ENCODE measurements at places on chromosomes 3 and 15.

DNA sequence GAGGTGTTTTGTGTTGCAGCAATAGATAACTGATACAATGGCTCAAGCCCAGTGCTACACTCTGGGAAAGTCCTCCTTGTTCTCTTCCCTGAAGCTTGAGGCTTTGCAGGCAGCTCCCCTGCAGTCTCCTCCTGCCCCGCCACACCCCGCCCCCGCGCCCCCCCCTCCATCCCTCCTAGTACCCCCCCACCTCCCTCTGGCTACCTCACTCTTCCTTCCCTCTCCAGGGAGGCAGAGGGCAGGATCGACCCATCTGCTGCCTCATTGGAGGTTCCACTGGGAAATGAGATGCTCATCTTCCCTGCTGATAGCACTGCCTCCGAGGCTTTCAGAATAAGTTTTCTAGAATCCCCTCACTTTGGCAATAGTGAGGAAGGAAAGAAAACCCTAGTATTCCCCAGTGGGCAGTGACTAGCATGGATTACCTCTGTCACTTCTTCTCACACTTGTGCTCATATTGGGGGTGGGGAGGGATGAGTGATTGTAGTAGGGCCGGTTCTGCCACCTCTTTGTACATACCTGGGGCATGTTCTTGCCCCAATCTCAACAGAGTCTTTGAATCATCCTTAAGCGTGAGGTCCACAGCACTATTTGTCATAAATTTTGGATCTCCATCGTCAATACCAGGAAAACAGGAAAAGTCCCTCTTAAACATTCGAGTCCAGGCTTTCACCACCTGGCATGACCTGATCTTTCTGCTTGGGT lies 16.3 kb upstream of the RAB7A start:
- no peak for DNase-seq

DNA sequence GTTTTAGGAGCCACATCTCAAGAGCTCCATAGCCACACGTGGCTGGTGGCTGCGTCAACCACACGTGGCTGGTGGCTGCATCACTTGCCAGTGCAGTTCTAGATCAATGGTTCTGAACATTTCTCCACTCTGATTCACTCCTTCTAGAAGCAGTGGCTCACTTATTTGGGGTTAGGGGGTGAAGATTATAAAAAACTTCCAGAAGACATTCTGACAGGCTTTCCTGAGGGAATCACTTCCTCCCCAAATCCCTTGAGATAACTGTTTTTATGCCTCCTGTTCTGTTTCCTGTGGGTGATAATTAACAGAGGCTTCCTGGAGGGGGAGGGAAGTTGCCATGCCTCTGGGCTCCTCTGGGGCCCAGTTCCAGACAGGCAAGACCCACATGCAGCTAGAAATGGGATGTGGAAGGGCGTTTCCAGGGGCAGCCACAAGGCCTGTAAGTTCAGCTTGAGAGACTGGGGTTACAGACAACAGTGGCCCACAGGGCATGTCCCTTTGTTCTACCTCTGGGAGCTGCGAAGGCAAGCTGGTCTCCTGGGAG lies 23.6 kb downstream of the HEG1 start:
- DNase-seq, result no peak

DNA sequence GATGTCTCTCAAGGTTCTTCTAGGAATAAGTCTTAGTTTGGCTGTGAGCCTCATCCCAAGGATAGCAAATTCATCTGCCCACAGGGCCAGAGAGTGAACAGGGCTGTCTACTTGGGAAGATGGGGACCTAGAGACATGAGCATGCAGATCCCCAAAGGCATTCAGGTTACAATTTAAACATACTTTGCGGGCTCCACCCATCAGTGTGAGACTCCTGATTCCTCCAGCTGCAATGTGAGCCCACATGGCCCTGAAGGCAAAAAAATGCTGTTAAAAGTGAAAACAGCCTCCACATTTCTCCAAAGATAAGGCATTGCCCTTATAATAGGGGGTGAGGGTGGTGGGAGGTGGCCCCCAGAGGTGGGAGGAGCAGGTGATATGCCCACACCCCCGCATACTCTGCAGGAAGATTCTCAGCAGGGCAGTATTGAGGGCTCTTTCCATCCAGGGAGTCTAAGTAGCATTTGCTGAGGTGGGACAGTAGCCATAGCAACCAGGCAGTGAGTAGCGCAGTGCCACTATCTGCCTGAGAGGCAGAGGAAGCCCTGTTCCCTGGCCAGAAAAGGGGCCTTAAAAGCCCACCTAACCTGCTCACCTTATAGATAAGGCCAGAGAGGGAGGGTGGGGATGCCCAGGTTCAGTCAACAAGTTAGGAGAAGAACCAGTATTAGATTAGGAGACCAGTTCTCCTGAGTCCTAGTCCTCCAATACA lies 31.2 kb downstream of the TGM4 start:
- no peak for DNase-seq

DNA sequence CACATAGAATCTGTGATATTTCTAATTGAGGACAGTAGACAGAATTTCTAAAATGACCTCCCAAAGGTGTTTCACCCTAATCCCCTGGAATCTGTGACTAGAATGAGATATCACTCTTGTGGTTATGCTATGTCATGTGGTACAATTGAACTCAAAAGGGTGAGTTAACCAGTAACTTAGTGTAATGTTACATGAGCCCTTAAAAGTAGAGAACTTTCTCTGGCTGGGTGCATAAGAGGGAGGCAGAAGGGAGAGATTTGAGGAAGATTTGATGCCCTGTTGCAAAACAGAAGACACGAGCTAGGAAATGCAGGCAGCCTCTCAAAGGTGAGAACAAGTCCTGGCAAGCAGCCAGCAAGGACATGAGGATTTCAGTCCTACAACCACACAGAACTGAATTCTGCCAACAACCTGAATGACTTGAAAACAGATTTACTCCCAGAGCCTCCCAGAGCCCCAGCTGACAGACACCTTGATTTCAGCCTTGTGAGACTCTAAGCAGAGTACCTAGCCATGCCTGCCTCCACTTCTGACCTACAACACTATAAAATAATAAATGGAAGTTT lies 160.3 kb downstream of the MTHFS start:
- no peak for DNase-seq

DNA sequence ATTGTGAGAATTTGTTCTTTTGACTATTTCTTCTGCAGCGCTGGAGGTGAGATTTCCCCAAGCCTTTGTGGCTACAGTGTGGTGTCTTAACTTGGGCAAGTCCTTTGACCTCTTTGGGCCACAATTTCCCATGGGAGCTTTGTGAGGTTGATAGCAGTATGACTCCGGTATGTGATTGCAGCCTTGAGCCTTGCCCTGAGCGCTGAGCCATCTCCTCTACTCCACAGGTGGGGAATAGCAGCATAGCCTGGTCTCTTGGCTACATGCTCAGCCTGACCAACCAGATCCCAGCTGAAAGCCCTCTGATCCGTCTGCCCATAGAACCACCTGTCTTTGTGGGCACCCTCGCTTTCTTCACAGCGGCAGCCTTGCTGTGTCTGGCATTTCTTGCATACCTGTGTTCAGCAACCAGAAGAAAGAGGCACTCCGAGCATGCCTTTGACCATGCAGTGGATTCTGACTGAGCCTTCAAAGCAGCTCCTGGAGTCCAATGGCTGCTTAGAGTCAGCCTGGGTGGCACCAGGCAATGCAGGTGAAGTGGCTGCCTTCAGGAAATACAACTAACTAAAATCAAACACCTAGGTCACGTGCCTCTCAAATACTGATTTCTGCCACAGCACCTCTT lies 30.0 kb upstream of the RPL14 start:
- no peak for DNase-seq

- DNase-seq, result no peak
Observed at GRCh38 chr3:13138833-13139145, 65.6 kb upstream of the IQSEC1 start.

- DNase-seq, result no peak
Observed at GRCh38 chr3:24270204-24270691, 224.4 kb downstream of the THRB start.

DNA sequence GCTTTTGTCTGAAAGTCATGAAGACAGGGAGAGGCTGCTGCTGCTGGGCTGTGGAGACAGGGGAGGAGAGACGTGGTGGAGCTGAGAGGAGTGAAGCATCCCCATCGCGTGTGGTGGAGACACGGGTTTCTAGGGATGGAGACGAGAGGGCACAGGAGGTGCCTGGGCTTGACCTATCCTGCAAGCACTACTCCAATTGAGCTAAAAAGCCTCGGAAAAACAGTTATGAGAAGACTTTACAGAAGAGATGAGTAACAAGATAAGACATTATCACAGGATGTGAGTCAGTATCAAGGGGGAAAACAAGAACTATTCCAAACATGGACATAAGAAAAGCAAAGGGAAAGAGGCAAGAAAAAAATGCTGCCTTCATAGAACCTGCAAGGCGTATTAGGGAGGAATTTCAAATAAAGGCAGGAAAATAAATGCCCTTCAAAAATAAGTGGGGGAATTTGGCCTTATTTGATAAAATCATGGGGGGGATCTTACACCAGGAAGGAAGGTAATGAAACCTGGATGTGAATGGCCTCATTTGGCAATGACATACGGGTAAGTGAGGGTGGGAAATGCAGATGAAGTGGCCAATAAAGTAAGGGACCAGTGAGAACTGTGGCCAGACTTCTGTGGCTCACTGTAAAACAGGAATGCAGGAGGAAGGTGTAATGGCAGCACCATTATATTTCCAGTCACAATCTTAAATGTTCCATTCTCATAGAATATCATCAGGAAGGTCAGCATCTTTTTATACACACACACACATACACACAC lies 97.9 kb downstream of the PLD1 start:
- no peak for DNase-seq

GRCh38 chr3:121482660-121483059 lies 63.1 kb downstream of the POLQ start:
- no peak for DNase-seq

DNA sequence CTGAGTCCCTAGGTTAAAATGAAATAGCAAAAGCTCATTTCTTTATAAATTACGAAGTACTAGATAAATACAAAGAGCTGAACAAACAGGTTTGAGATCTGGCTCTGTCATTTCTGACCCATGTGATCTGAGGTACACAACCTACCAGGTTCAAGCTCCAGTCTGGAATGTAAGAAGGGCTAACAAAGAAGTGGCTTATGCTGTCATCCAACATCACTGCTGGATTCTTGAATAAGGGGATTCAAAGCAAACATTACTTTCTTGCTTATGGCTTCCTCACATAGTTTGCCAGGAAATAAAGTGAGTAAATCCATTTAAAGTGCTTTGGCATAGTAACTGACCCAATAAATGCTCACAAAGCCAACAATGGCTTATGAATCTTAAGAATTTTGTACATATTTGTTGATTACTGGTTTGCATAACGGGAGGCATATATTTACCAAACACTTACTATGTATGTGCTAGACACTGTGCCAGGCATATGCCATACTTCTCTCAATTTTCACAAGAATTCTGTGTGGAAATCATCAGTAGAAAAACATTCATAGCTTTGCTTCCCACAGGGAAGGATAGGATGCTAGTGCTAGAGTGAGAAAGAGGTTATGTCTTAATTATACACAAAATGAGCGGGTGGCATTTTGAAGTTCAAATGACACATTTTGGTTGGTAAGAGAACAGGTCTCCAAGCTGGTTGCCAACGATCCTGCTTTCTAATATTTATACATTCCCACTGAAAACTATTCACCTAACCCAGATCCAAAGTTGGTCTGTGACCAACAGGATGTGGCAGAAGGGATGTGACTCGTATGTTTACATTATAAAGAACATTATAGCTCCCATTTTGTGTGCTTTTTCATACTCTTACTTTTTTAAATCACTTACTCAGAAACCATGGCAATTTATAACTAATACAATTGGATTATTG lies 38.7 kb upstream of the CSPG5 start:
- no peak for DNase-seq

DNA sequence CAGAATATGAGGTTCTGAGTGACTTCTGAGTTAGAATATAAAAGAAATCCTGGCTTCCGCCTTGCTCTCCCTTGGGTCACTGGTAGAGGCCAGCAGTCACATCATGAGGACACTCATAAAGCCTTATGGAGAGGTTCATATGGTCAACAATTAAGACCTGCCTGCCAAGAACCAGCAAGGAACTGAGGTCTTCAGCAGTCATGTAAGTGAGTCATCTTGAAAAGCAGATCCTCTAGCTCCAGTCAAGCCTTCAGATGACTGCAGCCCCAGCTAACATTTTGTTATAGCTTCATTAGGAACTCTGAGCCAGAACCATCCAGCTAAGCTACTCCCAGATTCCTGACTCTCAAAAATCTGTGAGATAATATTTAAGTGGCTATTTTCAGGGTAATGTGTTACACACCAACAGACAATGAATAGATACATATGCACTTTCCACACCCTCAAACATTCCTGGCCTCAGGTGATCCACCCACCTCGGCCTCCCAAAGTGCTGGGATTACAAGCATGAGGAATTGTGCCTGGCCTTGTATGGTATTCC lies 447.2 kb downstream of the SHQ1 start:
- no peak for DNase-seq

- no peak for DNase-seq
Observed at GRCh38 chr3:105285653-105286241, 81.0 kb upstream of the ALCAM start.

DNA sequence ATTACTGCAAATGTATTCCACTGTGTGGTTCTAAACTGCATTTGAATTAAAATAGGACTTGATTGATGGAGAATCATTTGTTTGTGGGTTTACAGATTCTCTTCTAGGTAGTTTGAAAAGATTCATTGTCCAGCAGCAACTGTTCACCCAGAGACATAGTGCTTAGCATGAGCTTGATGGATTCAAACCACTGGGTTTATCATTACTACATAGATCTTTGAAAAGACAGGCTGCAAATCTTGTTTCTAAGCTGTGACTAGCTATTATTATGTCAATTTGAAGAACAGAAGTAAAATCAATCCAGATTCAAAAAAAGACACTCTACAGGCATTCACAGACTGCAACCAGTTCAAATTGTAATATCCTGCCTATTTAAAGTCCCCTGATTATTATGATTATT lies 49.8 kb downstream of the MBNL1 start:
- DNase-seq, result no peak

- DNase-seq, result no peak
Observed at GRCh38 chr3:185559706-185560090, 7.3 kb upstream of the LIPH start.

DNA sequence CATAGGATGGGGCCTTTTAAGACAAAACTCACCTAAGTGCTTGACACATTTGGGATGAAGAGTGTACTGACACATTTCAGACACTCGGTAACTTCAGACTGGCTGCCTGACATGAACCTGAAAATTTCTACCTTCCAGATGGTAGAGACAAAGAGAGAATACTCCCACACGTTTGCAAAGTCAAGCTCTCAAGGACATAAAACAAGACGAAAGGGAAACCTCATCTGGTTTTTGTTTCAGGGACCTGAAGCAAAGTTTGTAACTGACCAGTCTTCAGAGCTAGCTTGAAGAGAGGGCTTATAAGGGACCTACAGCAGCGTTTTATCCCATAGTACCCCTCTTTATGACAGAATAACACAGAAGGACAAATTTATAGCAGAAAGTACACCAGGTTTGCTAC lies 41.9 kb downstream of the ZNF621 start:
- DNase-seq, result no peak
